Activated CD4-positive, CD25-positive, alpha-beta regulatory T cell (primary cell): ENCODE measurements at places on chromosomes 1 and 21.

DNA sequence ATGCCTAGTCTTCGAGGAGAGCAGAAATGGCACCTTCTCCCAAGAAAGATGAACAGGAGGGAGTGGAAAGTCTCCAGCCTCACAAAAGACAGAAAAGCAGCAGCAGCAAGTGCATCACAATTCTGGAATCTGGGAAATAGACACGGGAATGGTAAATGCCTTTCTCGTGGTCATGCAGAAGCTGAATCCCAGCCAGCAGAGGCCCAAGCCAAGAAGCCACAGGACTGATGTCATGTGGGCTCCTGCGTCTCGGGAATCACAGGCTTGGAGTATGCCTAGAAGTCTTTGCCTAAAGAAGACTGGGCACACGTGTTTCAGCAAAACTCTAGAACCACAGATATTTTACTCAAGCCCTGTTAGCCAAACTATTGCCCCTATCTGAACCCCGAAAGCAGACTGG lies 260.3 kb upstream of the PLD5 start:
- DNase-seq: no peak

GRCh38 chr1:245651093-245651492 lies 496.3 kb downstream of the KIF26B start:
- DNase-seq: no peak

GRCh38 chr1:70764747-70765146 lies 282.9 kb downstream of the PTGER3 start:
- no peak for DNase-seq

- DNase-seq: no peak
Measured at GRCh38 chr1:26555550-26555981, 26.0 kb downstream of the RPS6KA1 start.

GRCh38 chr1:89815611-89816010 lies 5.2 kb upstream of the LRRC8D start:
- no peak for DNase-seq

- no peak for DNase-seq
Measured at GRCh38 chr1:83741770-83742169, 257.2 kb downstream of the TTLL7 start.

DNA sequence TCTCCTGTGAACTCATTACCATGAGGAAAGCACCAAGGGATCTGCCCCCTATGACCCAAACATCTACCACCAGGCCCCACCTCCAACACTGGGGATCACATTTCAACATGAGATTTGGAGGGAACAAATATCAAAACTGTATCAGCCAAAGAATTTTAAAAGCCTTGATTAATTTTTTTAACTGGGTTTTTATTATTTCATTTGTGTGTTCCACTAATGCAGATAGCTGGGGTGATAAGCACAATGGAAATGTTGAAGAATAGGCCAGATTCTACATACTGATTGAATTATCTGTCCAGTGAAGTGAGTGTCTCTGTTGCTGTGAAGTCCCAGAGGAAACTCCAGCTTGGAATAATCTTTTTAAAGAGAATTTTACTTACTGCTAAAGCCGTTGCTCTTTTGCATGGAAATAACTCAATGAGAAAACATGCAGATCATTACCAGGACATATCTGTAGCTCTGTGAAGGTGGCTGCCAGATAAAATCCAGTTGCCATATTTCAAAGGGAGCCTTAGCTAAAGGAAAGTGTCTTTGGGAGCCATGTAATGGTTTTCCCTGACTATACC lies 44.4 kb upstream of the DHCR24 start:
- DNase-seq: no peak

- DNase-seq: no peak
Measured at GRCh38 chr21:34996304-34997101, 52.6 kb downstream of the RUNX1 start.

DNA sequence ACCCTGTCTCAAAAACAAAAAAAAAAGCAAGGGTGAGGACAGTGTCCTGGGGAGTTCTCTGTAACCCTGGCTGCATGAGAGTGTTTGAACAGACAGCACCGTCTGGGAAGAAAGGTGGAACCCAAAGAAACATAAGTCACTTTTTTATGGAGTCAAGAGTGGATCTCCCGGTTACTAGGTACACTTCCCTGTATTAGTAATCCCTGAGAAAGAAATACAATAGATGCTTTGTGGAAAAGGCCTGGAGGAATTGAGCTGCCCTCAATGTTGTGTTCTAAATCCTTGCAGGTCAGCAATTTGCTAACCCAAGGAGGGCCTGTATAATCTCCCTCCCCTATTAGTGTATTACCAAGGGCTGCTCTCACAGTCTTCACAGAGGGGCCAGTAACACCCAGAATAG lies 16.6 kb downstream of the DEGS1 start:
- no peak for DNase-seq

DNA sequence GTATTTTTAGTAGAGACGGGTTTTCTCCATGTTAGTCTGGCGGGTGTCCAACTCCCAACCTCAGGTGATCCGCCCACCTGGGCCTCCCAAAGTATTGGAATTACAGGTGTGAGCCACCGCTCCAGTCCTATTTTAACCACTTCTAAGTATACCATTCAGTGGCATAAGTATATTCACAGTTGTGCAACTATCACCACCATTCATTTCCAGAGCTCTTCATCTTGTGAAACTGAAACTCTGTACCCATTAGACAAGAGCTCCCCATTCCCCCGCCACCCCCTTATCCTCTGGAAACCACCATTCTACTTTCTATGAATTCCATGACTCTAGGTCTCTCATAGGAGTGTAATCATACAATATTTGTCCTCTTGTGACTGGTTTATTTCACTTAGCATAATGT lies 40.2 kb upstream of the CAMTA1 start:
- DNase-seq: no peak

- no peak for DNase-seq
Measured at GRCh38 chr1:207021876-207022596, 10.5 kb downstream of the C1orf116 start.

DNA sequence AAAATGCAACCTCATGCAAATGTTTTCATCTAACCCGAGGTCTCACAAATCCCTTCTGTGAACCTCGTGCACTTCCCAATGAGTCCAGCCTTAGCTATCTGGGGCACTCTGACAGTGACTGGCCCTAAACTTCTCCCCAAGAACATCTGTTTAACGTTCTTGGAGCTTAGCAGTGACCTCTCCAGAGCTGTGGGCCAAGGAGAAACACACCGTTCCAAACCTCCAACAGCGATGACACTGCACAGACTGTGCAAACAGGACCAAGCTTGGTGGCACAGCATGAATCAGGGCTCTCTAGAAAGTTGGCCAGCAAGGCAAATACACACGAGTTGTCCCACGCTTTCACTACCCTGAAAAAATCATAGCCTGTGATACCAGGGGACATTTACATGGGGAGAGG lies 15.8 kb downstream of the BEND5 start:
- no peak for DNase-seq
